ENCODE measurements at places on chromosomes 7 and 10. TPM values are rescaled to one million over a fixed set of nuclear protein-coding genes. Genes with fewer than 3 reads are reported as not detected.

DNA sequence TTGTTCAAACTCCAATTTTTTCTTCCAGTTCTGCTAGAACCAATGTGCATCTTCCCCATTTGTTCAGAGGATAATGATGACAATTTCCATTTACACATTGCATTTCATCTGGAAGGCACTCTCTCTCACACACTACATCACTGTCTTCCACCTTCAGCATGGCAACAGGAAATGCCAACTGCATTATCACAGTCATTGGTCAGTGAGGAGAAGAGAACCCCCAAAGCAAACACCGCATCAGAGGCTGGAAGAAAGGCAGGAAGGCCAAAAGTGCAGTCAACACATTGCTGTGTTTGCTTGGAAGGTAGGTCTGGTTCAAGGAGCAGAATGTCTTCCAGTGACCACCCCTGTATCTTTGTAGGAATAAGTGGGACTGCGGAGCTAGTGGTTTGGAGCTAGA is 192.2 kb upstream of the RHOBTB1 start:
- peak; percentile 7 for DNase-seq
- peaks cover 6% of the 10 kb centered on the region for H3K4me1 ChIP-seq
- no peaks in the 10 kb centered on the region for H3K36me3 ChIP-seq
- H3K27me3 ChIP-seq, result no peaks in the 10 kb centered on the region
- H3K4me3 ChIP-seq, result no peak overlapping the region

DNA sequence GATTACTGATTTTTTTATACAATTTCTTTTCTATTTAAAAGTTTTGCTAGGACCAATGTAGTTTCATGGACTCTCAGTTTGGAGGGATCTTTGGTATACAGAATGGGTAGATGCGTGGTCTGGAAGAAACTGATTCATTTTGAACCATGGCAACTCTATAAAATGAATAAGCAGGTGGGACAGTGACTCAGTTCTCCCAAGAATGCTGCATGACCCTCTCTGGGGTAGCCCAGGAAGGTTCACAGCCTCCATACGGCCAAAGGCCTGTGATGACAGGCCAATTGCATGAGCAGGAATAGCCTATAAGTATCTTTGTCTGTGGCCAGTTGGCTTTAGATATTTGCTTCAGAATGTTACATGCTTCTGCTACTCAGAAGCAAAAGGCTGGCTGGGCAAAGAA is 113.3 kb upstream of the RSU1 start:
- no peaks in the 10 kb centered on the region for H3K4me1 ChIP-seq
- DNase-seq, result no peak
- H3K36me3 ChIP-seq, result no peaks in the 10 kb centered on the region
- no peaks in the 10 kb centered on the region for H3K27me3 ChIP-seq

- no peak overlapping the region for H3K4me3 ChIP-seq
- DNase-seq, result no peak
- no peaks in the 10 kb centered on the region for H3K36me3 ChIP-seq
Observed at GRCh38 chr10:29861811-29862505, 197.4 kb downstream of the JCAD start.

GRCh38 chr7:16695621-16696237 is 49.7 kb downstream of the BZW2 start:
- peaks cover 52% of the 10 kb centered on the region for H3K36me3 ChIP-seq
- no peaks in the 10 kb centered on the region for H3K27me3 ChIP-seq
- DNase-seq, result peak; percentile 71

- no peak within 1 kb of the TSS for H3K27ac ChIP-seq
- no peak for DNase-seq
- H3K4me1 ChIP-seq, result no peaks in the 10 kb centered on the region
- H3K4me3 ChIP-seq, result peak within 1 kb of the TSS; percentile 49
Observed at GRCh38 chr10:45373576-45374349, at the start of gene ALOX5. Gene ALOX5, plus strand, starts transcription at chr10:45374216. Its CDS starts 64 bp downstream, at chr10:45374280.

DNA sequence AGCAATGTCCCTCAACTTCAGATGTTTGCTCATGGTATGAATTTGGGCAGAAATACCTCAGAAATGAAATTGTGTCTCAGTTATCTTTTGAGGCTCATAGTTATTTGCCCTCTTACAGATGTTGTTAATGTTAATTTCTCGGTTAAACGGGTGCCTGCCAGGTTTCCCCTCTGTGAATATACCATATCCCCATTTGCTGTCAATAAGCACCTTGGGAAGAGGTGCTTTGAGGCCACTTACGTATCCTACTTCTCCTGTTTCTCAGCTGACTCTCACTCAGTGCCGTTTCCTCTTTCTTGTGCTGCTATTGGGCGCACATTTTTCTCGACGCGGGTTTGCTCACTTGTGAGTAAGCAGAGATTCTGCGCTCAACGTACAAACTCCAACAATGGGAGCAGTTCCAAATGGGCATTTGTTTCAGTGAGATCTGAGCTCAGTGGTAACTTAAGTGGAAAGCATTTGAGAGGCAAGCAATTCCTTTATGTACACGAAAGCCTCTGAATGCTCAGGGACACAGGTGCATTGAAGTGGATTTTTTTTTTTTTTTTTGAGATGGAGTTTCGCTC is 34.8 kb upstream of the JAKMIP3 start:
- DNase-seq, result no peak
- no peak overlapping the region for H3K27ac ChIP-seq
- H3K27me3 ChIP-seq, result peaks cover 40% of the 10 kb centered on the region
- no peaks in the 10 kb centered on the region for H3K4me1 ChIP-seq
- H3K36me3 ChIP-seq, result no peaks in the 10 kb centered on the region

GRCh38 chr10:77456414-77456813 is 181.2 kb downstream of the KCNMA1 start:
- H3K36me3 ChIP-seq, result no peaks in the 10 kb centered on the region
- peaks cover 28% of the 10 kb centered on the region for H3K4me1 ChIP-seq
- H3K27me3 ChIP-seq, result no peaks in the 10 kb centered on the region

DNA sequence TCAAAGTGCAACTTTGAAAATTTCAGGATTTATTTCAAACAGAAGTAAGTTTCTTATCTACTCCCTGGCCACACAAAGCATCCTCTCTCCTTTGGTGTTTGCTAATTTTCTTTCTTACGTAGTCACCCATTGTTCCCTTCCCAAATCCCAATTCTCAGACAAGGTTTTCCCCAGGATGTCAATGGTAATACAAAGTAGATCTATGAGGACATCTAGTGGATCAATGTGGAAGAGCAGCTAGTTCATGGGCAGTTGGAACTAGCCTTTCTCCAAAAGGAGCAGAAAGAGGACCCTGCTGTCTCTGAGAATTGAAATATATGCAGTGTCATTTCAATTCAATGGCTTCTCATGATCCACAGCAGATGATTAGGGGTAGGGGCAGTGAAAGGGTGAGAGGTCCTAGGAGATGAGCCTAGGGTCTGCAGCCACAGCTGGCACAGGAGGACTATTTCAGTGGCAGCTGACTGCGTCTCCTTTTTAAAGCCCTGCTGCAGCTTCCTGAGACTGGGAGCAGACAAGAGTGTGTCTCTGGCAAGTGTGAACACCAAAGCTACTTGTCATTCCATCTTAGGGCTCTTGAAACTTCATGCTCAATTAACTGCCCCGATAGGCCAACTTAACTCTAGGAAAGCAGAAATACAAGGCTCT is 632.6 kb downstream of the KCNMA1 start:
- peak; percentile 41 for DNase-seq
- no peaks in the 10 kb centered on the region for H3K27me3 ChIP-seq
- H3K27ac ChIP-seq, result no peak overlapping the region
- no peaks in the 10 kb centered on the region for H3K4me1 ChIP-seq
- no peak overlapping the region for H3K4me3 ChIP-seq

GRCh38 chr7:111394891-111395290 is 167.4 kb downstream of the IMMP2L start:
- DNase-seq, result no peak
- no peaks in the 10 kb centered on the region for H3K27me3 ChIP-seq
- no peak overlapping the region for H3K27ac ChIP-seq

GRCh38 chr7:65239707-65240352 is 133.8 kb upstream of the ZNF92 start:
- DNase-seq, result no peak
- H3K4me3 ChIP-seq, result peak overlapping the region; percentile 59
- H3K27me3 ChIP-seq, result no peaks in the 10 kb centered on the region
- H3K36me3 ChIP-seq, result no peaks in the 10 kb centered on the region
- peaks cover 5% of the 10 kb centered on the region for H3K4me1 ChIP-seq

- H3K36me3 ChIP-seq, result no peaks in the 10 kb centered on the region
- H3K27me3 ChIP-seq, result peaks cover 4% of the 10 kb centered on the region
- no peak for DNase-seq
- H3K4me3 ChIP-seq, result no peak overlapping the region
- H3K4me1 ChIP-seq, result no peaks in the 10 kb centered on the region
- no peak overlapping the region for H3K27ac ChIP-seq
Observed at GRCh38 chr7:155466142-155466813, 8.3 kb downstream of the EN2 start.

GRCh38 chr7:117399820-117400422 is 27.4 kb downstream of the ASZ1 start:
- H3K4me1 ChIP-seq, result no peaks in the 10 kb centered on the region
- no peak overlapping the region for H3K27ac ChIP-seq
- H3K36me3 ChIP-seq, result no peaks in the 10 kb centered on the region
- no peak for DNase-seq

- DNase-seq, result no peak
- no peaks in the 10 kb centered on the region for H3K4me1 ChIP-seq
- no peaks in the 10 kb centered on the region for H3K36me3 ChIP-seq
- H3K27ac ChIP-seq, result no peak within 1 kb of the TSS
- peaks cover 7% of the 10 kb centered on the region for H3K27me3 ChIP-seq
- no peak within 1 kb of the TSS for H3K4me3 ChIP-seq
Observed at GRCh38 chr10:26437637-26438461, at the start of gene APBB1IP. Gene APBB1IP, plus strand, starts transcription at chr10:26438341. Its CDS starts 53,986 bp downstream, at chr10:26492327.

DNA sequence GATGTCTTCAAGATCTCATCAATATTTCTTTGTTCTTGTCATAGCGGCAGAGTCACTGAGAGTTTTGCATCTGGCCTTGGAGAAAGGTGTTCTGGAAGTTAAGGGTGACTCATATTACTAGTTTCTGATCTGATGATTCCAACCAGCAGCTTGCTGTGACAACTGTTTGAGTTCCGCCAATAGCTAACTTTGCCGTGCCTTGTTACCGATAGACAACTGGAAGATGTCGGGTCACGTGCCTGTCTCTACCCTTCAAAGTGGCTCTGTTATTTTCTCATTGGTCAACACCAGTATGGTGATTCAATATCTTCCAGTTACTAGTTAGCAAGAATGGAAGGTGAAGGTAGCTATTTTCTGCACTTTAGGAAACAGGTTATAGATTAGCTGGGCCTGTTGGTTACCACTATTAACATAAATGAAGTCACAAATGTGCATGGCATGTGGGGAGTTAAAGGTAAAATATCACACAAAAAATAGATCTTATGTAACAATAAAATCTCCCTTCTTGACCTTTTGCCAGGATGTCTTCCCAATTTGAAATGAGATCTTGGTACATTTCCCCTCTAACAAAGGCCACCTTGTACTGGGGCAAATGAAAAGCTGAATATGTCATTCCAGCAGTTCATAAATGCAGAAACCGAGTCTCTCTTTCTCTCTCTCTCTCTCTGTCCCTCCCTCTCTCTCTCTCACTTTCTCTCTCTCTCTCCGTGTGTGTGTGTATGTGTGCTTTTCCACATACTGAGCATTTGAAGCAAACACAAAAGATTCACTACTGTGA is 2.6 kb upstream of the MGAM2 start:
- no peaks in the 10 kb centered on the region for H3K4me1 ChIP-seq
- no peak overlapping the region for H3K4me3 ChIP-seq
- H3K27me3 ChIP-seq, result no peaks in the 10 kb centered on the region
- no peaks in the 10 kb centered on the region for H3K36me3 ChIP-seq
- DNase-seq, result no peak

DNA sequence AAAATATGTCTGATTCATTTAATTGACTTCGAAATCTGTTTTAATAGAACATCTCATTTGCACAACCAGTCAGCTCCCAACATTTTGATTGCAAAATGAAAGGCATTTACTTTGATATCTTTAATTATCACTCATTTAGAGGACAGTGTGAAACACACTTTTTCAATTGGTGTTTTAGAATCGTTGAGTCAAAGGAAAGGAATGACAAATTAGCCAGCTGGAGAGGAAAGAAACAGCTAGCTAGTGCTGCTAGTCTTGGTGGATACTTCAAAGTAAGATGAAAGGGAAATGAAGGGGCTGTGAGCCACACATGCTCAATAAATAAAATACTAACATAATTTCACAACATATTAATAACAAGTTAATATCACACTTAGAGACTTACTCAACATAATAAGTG is 570.2 kb downstream of the PHTF2 start:
- no peaks in the 10 kb centered on the region for H3K36me3 ChIP-seq
- no peak overlapping the region for H3K4me3 ChIP-seq
- no peak for DNase-seq
- no peak overlapping the region for H3K27ac ChIP-seq

DNA sequence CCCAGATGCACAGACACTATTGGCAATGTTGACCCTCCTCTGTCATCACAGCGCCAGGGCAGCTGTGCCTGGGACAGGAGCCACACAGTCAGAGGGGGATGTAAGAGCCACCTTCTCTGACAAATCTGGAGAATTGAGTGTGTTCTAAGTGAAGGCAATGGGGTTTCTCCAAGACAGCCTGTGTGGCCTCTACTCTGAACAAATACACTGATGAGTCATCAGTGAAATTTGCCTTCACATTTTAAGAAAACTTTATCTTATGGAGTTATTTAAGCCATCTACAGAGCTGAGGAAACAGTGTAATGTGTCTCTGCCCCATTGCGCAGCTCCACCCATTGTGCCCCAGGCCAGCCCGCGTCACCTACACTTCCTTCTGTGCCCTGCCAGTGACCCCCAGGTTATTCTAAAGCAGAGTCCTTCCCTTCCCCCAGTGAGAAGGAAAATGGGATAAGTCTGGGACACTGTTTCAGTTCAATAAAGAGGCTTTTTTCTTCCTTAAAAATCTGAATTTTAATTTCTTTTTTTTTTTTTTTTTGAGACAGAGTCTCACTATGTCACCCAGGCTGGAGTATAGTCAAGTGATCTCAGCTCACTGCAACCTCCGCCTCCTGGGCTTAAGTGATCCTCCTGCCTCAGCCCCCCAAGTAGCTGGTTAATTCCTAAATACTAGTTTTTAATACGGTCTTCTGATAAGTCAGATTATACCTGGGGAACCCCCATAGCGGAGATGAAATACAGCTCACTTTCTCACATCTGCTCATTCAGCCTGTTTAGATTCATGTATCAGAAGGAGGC is 21.8 kb downstream of the AKR1E2 start:
- no peaks in the 10 kb centered on the region for H3K27me3 ChIP-seq
- H3K4me3 ChIP-seq, result no peak overlapping the region
- DNase-seq, result no peak
- H3K36me3 ChIP-seq, result no peaks in the 10 kb centered on the region
- H3K27ac ChIP-seq, result no peak overlapping the region

- H3K36me3 ChIP-seq, result no peaks in the 10 kb centered on the region
- H3K27me3 ChIP-seq, result no peaks in the 10 kb centered on the region
- DNase-seq, result no peak
- H3K4me1 ChIP-seq, result no peaks in the 10 kb centered on the region
Observed at GRCh38 chr7:96253441-96253840, 68.5 kb downstream of the SLC25A13 start.

GRCh38 chr10:70354100-70354499 is 28.3 kb downstream of the LRRC20 start:
- H3K4me3 ChIP-seq, result no peak overlapping the region
- H3K36me3 ChIP-seq, result no peaks in the 10 kb centered on the region
- no peak overlapping the region for H3K27ac ChIP-seq
- DNase-seq, result no peak
- H3K4me1 ChIP-seq, result peaks cover 9% of the 10 kb centered on the region
- no peaks in the 10 kb centered on the region for H3K27me3 ChIP-seq

- no peak overlapping the region for H3K4me3 ChIP-seq
- no peak for DNase-seq
- no peaks in the 10 kb centered on the region for H3K4me1 ChIP-seq
- H3K36me3 ChIP-seq, result no peaks in the 10 kb centered on the region
- H3K27me3 ChIP-seq, result no peaks in the 10 kb centered on the region
Observed at GRCh38 chr7:108073305-108074070, 56.7 kb downstream of the LAMB4 start.

The CDK14 gene
- total RNA-seq, result 3.0 TPM

The GUSB gene
- 47.4 TPM for total RNA-seq

The CSTF2T gene
- 20.8 TPM for total RNA-seq

The AGAP3 gene
- 103 TPM for total RNA-seq

The ADK gene
- total RNA-seq, result 64.5 TPM

The UPP1 gene
- 331 TPM for total RNA-seq

The PTF1A gene
- total RNA-seq, result not detected

Measured in Panc1 (cell line).